Stimulated activated CD8-positive, alpha-beta memory T cell treated with anti-CD3 and anti-CD28 coated beads, Interleukin-4, amount 100 ng/mL, for 48 hours (primary cell): ENCODE measurements at places on chromosomes 5 and 9.

- no peak for DNase-seq
Observed at GRCh38 chr5:102290004-102290403, 6.1 kb downstream of the SLCO4C1 start.

- DNase-seq = no peak
Observed at GRCh38 chr5:73263001-73263710, 90.2 kb downstream of the TMEM174 start.

DNA sequence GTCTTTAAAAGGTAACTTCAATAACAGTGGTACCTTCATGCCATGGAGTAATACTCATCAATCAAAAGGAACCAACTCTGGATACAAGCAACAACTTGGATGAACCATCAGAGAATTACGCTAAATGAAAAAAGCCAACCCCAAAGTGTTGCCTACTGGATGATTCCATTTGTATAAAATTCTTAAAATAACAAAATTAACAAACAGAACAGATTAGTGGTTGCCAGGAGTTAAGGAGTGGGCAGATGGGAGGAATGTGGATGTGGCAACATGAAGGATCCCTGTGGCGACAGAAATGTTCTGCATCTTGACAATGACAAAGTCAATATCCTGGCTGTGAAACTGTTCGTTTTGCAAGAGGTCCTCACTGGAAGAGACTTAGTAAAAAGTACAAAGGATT, 50.5 kb downstream of the SPTLC1 start:
- DNase-seq = no peak

DNA sequence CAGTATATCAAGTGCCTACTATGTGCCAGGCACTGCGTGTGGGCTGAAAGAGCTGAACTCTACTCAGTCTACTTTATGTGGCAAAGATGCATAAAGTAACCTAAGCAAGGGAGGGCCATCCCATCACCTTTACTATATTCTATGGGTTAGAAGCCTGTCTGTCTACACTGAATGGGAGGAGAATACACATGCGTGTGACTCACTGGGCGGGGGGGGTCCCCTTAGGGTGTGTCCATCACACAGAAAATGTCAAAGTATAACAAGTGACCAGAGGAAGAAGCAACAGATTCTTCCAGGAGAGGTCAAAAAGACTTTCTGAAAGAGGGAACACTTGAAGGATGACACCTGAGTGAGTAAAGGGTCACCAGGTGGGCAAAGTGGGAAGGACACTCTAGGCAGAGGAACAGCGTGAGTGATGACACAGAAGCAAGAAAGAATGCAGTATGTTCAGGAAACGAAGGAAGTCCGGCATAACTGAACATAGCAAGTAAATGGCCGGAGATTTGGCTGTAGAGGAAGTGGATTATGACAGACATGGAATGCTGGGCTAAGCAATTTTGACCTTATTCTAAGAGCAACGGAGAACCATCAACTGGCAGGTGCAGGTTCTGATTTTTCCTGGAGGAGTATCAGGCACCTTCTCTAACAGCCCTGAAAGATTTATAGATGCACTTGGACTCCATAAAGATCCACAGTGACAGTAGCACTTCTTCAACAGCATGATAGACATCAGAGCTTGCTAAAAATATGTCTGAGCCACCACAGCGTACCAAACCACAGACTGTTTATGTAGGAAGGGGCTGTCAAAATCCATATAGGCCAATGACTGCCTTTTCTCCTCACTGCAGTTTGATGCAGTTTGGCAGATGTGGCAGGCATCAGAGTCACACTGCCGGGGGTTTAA, 8.0 kb upstream of the WHRN start:
- no peak for DNase-seq

DNA sequence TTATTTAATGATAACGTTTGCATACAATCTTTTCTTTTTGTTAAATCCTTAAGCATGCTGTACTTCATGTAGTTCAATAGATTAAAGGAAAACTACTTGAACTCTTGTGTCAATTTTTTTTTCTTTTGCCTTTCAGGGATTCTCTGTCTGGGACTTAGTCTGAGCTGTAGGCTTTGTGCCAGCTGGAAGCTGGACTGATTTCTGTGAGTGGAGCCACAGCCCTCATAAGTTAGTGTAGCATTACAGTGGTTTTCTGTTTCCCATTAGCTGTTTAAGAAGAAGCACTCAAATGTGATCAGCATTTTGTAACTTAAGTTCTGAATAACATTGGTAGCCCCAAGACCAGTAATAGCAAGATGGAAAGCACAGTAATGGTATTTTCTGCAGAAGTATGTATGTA, 330.6 kb upstream of the MEF2C start:
- DNase-seq = no peak

- no peak for DNase-seq
Observed at GRCh38 chr5:2910401-2911175, 159.1 kb upstream of the IRX2 start.

DNA sequence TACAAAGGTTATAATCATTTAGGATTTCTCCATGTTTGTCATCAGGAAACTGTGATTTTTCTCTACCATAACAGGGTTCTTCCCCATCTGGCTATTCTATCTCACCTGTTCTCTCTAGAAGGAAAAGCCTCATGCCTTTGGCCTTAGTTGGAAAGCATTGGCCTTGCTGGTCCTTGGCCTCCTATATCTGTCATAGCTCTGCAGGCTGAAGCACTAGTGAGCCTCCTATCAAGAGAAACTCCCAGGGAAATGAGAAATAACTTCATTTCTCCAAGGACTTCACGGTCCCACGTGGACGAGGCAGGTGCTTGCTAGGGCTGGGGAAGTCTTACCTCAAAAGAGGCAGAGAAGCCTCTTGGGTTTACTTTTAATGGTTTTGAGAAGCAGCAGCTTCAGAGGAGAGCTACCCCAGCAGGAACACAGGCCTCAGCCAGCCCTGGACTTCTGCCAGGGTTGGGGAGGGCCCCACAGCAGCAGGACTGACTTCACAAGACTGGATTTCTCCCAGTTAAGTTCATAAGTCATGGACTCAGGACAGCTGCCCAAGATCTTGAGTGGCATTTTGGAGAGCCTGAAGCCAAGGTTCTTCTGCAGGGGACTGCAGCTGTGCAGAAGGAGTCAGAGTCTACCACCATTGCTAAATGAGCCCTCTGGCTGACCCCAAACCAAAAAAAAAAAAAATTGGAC, 15.8 kb upstream of the PSAT1 start:
- no peak for DNase-seq

- no peak for DNase-seq
Observed at GRCh38 chr5:143739746-143740145, 72.2 kb upstream of the HMHB1 start.

DNA sequence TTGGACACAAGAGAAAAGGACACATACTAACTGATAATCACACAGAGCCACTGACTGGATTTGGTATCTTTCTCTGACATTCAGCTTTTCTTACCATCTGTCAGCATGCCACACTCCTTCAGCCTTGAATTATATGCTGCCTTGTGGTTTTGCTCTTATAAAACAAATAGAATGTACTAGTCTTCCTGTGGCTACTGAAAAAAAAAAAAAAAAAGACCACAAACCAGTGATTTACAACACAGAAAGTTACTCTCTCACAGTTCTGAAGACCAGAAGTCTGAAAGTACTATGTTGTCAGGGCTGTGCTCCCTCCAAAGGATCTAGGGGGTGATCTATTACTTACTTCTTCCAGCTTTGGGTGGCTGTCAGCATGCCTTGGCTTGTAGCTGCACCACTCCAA, 82.3 kb downstream of the THBS4 start:
- no peak for DNase-seq

DNA sequence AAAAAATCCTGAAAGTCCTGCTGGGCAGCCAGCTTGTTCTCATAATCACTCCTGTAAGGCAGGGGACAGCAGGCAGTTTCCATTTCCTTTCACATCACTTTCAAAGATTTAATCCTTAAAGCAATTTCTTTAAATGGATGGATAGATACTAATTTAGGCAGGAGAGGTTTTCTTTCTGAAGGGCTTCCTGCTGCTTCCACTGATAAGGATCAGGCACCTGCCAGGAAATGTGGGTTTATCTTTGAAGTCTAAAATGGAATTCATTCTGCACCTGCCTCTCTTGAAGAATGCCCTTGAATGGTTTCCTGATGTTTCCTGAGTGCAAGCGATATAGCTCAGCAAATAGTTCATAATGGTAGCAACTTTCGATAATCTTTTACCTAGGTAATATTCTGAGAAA, 64.5 kb downstream of the STARD4 start:
- DNase-seq = no peak

GRCh38 chr5:13251623-13252376, 692.7 kb downstream of the DNAH5 start:
- no peak for DNase-seq

DNA sequence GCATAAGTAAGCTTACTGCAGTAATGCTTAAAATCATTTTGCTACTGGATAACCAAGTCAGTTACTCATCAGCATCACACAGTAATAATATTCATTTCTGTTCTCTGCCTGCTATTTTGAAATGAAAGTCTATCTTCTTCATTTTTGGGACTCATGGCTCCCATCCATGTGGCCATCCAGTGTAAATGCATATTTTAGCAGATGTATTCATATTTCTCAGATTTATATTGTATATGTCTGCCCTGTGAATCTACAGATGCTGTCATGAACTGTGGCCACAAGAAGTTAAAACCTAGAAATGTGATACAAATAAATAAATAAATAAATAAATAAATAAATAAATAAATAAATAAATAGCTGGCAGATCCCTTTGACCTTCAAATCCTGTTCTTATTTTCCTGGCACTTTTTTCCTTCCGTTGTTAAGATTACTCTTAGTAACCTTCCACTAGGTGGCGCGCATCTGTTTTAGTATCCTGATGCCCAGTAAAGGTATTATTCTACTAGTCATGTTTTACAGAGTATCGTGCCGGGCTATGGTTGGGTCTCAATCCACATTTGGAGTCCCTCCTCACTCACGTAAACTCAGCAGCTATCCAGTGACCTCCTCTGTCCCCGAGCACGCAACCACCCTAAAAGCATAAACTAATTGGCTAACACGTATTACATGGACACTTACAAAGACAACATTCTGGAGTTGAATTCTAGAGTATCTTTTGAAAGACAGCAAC, 79.2 kb upstream of the IL7R start:
- DNase-seq = peak; percentile 85

GRCh38 chr9:92647671-92648473, 22.1 kb downstream of the IPPK start:
- peak; percentile 11 for DNase-seq

DNA sequence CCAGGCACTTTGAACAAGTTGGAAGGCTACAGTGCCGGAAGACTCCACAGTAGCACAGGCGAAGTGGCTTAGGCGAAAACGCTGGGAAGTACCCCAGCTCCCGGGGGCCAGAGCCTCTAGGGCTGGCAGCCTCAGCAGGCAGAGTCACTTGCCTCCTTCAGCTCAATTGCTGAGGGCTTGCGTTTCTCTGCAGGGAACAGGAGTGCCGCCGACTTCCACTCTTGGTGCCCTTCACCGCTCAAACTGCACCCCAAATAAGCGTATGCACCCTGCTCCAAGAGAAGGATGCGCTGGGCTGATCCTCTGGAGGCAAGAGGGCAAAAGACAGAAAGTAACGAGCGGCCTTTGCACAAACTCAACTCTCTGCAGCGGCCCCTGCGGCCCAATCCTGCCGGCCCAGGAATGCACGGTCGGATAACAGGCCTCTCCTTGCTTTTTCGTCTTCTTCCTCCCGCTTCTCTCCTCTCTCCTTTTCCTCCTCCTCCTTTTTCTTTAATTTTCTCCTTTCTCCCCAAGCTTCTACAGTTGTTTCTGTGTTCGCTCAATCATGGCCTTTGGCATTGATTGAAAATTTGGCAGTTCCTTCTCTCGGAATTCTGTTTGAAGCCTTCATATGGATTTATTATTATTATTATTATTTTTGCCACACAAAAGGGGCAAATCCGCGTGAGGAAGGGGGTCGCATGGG, 1.1 kb upstream of the S1PR3 start:
- DNase-seq = no peak

- no peak for DNase-seq
Observed at GRCh38 chr5:112097768-112098167, 321.3 kb downstream of the EPB41L4A start.

DNA sequence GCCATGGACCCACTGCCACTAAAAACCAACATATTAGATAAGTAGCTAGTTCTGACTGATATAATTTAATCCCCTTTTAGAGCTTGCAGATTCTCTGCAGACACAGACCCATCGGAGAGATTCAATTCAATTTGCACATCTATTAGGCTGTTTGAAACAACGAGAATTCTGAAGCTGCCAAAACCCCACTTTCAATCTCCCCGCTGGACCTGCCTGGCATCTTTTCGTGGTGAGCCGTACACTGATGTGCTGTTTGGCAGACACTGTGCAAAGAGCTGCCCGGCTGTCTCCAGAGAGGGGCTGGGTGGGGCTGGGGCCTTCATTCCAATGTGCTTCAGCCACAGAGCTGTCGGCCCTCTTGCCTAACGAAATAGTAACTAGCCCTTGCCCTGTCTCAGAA, 42.1 kb upstream of the FAM240B start:
- DNase-seq = no peak

GRCh38 chr5:53261245-53261644, 151.7 kb upstream of the MOCS2 start:
- DNase-seq = no peak

DNA sequence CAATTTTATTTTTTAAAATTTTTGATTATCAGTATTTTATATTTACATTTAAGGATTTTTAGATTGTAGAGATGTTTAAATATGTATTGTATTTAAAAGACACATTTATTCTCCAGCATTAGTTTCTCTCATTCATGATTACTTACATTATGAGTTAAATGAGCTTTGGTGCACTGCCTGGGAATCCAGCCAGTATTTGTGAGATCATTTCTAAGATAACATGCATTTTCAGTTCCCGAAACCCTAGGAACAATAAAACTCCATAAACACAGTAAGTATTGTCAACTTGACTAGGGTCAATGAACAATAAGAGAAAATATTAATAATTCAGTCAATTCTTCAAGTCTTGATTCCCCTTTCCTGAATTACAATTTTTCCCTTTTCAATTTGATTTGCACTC, 403.3 kb downstream of the PLK2 start:
- no peak for DNase-seq

DNA sequence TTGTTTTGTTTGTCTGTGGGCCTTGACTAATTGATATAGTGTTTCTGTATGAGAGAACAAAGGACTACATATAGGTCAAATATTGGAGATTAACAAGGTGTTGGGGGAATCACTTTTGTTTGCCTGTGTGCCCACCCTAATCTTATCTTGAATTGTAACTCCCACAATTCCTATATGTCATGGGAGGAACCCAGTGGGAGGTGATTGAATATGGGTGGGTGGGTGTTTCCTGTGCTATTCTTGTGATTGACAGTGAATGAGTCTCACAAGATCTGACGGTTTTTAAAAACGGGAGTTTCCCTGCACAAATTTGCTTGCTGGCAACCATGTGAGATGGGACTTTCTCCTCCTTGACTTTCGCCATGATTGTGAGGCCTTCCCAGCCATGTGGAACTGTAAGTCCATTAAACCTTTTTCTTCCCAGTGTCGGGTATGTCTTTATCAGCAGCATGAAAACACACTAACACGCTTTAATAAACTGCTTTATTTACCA, 64.9 kb upstream of the HSPB3 start:
- no peak for DNase-seq

DNA sequence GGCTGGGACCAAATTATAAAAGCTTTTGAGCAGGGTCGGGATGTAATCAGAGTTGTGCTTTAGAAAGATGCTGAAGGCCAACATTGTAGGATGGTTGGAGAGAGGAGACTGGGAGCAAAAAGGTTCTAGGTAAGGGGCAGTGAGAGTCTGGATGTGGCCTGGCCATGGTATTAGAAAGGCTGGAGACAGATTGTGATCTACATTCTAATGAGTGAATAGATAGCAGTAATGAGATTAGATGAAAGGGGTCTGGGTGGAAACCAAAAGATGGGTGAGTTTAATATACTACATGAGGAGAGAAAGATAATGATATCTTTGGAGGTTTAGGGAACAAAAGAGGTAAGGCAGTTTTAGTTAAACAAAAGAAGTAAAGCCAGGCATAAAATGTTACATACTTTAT, 88.8 kb upstream of the SH3GL2 start:
- no peak for DNase-seq
